ENCODE measurements at places on chromosomes 4 and X.

DNA sequence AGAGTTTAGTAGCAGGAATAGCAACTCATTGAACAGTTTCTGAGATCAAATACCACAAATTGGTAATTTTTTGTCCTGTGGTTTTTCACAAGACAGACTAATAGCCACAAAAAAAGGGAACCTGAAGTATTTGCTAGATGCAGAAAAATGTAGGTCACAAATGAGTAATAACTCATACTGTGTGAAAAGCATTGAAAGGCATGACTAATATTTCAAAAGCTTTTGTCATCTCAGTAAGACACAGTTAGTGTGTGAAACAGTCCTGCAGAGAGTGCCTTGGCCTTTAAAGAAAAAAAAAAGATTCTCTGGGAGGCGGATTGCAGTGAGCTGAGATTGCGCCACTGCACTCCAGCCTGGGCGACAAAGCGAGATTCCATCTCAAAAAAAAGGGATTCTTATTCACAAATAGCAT lies 31.4 kb upstream of the SLC25A31 start:
- DNase-seq = no peak

- DNase-seq = no peak
Measured at GRCh38 chrX:118047446-118048186, 69.0 kb downstream of the KLHL13 start.

GRCh38 chr4:151835467-151835866 lies 74.7 kb upstream of the GATB start:
- no peak for DNase-seq

GRCh38 chrX:39955625-39956024 lies 142.1 kb downstream of the BCOR start:
- peak; percentile 13 for DNase-seq

GRCh38 chr4:182307746-182308145 lies 64.5 kb downstream of the TENM3 start:
- DNase-seq = no peak

DNA sequence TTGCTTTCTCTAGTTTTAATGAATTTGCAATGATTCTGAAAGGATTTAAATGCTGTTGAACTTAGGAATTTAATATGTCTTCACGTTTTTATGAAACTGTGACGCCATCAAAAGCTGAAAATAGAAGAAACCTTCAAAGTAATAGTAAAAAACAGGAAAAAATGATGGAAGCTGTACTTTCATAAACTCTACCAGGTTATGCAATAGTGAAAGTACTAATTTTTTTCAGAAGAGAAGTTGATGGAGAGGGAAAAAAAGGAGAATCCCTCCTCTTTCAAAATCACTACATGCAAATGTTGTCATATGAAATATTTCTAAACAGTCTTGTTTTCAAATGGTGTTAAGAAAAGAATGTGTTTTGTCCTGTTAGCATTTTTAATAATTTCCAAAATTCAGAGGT lies 73.6 kb downstream of the ZNF330 start:
- DNase-seq = no peak

- DNase-seq = no peak
Measured at GRCh38 chr4:168540503-168541265, 43.8 kb downstream of the PALLD start.

DNA sequence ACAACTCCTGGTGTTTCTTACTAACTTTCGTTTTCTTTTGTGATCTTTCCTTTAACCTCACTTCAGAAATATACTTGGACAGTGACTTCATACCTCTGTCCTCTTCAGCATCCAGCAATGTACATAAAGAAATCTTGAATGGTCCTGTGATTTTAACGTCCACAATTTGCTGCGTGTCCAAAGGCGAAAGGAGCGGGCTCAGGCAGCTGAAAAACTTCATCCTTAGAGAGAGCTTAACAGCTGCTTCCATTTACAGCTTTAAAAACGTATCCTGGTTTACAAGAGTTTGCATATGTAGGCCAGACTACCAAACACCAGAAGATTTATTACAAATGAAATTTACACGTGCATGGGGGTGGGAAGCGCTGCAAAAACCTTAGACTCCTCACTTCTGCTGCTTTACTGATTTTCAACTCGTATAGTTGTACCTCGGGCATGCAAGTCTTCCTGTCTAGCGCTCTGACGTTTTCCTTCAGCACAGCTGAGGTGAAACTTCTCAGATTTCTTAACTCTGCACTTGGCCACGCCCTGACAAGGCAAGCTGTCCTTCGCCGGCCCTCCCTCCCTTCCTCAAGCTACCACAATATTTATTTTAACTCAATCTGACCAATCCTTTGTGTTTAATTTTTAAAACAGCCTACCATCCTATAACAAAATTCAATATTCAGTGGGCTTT lies 406.4 kb downstream of the FAM47A start:
- DNase-seq = no peak

GRCh38 chrX:154457491-154458115 lies 478 bp upstream of the PLXNA3 start:
- DNase-seq = peak; percentile 76

DNA sequence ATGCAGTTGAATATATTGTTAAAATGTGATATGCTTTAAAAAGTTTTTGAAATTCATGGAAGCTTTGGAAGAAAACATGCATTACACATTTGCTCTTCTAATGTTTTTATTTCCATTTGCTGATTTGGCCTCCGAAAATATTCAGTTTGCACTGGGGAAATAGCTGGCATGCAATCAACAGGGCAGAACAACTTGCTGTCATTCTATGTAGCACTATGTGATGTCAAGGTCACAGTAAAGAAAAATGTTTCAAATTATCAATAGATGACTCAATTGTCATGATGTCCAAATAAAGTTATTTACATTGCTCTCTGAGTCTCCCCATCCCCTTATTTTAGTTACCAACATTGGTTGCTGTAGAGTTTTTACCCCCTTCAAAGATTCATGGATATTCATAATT lies 119.2 kb downstream of the TLL1 start:
- DNase-seq = no peak

GRCh38 chr4:41424522-41424921 lies 113.4 kb upstream of the LIMCH1 start:
- DNase-seq = no peak

- DNase-seq = no peak
Measured at GRCh38 chrX:17882680-17883079, 21.6 kb upstream of the RAI2 start.

GRCh38 chr4:124934916-124935315 lies 222.4 kb upstream of the ANKRD50 start:
- DNase-seq = no peak

DNA sequence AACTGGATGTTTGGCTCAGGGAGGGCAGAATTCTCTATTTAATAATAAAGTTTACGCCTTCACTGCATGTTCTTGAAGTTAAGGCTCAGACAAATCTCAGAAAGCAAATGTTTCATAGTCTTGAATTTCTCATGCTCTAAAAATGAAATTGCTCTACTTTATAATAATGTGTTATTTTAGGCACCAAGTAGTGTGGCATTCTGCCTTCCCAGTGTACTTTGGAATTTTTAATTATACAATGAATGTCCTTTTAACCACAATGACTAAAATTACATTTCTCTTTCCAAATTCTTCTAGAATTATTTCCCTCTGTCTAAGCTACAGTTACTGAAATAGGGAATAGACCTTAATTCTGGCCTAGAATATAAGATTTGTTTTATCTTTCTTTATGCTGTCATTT lies 97.9 kb upstream of the PDE5A start:
- DNase-seq = no peak
